ENCODE measurements at places on chromosomes 1 and 21. TPM values are rescaled to one million over a fixed set of nuclear protein-coding genes. Genes with fewer than 3 reads are reported as not detected.

BRINP2 gene
- total RNA-seq: 0.16 TPM

ZNF362 gene
- 28.0 TPM for total RNA-seq

DYRK3 gene
- total RNA-seq: 11.5 TPM

PWP2 gene
- 22.6 TPM for total RNA-seq

REN gene
- not detected for total RNA-seq

ILDR2 gene
- 0.13 TPM for total RNA-seq

MATN1 gene
- 0.05 TPM for total RNA-seq

ALPL gene
- total RNA-seq: 14.9 TPM

PLA2G2F gene
- not detected for total RNA-seq

C8A gene
- total RNA-seq: not detected

PTPRC gene
- total RNA-seq: 0.05 TPM

AADACL4 gene
- total RNA-seq: not detected

COL24A1 gene
- 1.3 TPM for total RNA-seq

MINDY1 gene
- 39.6 TPM for total RNA-seq

KRTAP13-2 gene
- not detected for total RNA-seq

LRRC8B gene
- total RNA-seq: 11.6 TPM

CD1D gene
- 0.08 TPM for total RNA-seq

OR2C3 gene
- total RNA-seq: not detected

KCNK2 gene
- 8.7 TPM for total RNA-seq

GGPS1 gene
- 32.7 TPM for total RNA-seq

All from myocyte (in vitro differentiated cells).